ENCODE measurements at places on chromosomes 1 and 21. TPM values are rescaled to one million over a fixed set of nuclear protein-coding genes. Genes with fewer than 3 reads are reported as not detected.

DNA sequence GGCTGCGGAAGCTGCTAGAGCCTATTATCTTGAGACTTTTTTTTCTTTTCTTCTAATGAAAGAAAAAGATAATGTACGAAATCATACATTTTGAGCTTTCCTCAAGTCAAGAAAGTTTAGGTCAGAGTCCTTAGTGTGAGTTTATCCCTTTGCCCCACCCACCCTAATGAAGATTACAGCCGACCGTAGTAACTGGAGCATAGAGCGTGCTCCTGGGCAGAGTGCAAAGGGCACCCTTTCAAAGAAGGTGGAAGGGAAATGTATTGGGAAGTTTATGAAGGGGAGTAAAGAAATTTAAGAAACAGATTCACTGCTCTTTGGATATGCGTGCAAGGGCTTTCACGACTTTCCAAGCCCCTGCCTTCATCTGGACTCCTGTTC is 17.2 kb downstream of the GNG12 start:
- DNase-seq = no peak
- H3K36me3 ChIP-seq = peaks cover 11% of the 10 kb centered on the region
- H3K27me3 ChIP-seq = no peaks in the 10 kb centered on the region
- peak overlapping the region; percentile 94 for H3K27ac ChIP-seq

- peak; percentile 71 for DNase-seq
- no peak overlapping the region for H3K4me3 ChIP-seq
- H3K27me3 ChIP-seq = peaks cover 59% of the 10 kb centered on the region
- no peaks in the 10 kb centered on the region for H3K36me3 ChIP-seq
- peaks cover 6% of the 10 kb centered on the region for H3K4me1 ChIP-seq
These were observed 30.1 kb upstream of the PARP1 start for GRCh38 chr1:226438007-226438406.

- H3K27me3 ChIP-seq = no peaks in the 10 kb centered on the region
- H3K36me3 ChIP-seq = peaks cover 23% of the 10 kb centered on the region
- H3K27ac ChIP-seq = no peak overlapping the region
These were observed 5.6 kb downstream of the WRAP73 start for GRCh38 chr1:3644273-3644672.

DNA sequence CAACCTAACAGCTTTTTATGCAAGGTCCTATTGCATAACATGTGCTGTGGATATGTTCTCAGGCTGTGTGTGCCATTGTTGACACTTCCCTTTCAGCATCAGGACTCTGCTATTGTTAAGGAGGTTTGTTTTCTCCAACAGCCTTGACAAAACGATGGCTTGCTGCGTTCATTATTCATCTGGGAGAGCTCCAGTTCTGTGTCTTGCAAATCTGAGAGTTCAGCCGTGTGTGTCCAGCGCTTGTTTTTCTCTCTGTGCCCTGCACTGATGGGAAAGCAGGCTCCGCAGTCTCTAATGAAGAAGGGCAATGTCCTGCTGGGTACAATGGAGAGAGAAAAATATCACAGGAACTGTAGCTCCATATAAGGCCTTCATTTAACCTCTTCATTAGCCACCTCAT is 63.7 kb downstream of the CLDN17 start:
- H3K27me3 ChIP-seq = no peaks in the 10 kb centered on the region
- no peaks in the 10 kb centered on the region for H3K4me1 ChIP-seq
- H3K27ac ChIP-seq = no peak overlapping the region
- no peak for DNase-seq
- H3K36me3 ChIP-seq = no peaks in the 10 kb centered on the region

DNA sequence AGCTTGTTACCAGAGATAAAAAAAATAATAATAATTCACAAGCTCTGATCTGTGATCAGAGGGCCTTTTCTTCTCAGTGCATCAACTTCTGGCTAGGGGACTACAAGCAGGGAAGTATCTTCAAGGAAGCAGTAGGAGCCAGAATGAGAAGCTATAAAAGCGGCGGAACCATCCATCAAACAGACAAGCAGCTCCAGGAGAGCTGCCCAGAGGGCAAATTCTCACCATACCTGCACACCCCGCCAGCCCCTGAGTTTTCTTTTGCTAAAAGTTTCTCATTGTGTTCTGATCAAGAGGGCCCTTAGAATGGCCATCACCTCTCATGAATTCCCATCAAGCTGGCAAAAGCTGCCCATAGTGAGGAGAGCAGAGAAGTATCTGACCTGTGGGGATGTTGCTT is 99.4 kb downstream of the SMYD2 start:
- H3K4me1 ChIP-seq = peaks cover 11% of the 10 kb centered on the region
- no peak for DNase-seq
- H3K4me3 ChIP-seq = no peak overlapping the region
- H3K36me3 ChIP-seq = peaks cover 100% of the 10 kb centered on the region

GRCh38 chr1:1240822-1241587 is 5.5 kb downstream of the C1QTNF12 start:
- no peak overlapping the region for H3K4me3 ChIP-seq
- no peaks in the 10 kb centered on the region for H3K27me3 ChIP-seq
- DNase-seq = no peak
- no peak overlapping the region for H3K27ac ChIP-seq
- no peaks in the 10 kb centered on the region for H3K4me1 ChIP-seq

DNA sequence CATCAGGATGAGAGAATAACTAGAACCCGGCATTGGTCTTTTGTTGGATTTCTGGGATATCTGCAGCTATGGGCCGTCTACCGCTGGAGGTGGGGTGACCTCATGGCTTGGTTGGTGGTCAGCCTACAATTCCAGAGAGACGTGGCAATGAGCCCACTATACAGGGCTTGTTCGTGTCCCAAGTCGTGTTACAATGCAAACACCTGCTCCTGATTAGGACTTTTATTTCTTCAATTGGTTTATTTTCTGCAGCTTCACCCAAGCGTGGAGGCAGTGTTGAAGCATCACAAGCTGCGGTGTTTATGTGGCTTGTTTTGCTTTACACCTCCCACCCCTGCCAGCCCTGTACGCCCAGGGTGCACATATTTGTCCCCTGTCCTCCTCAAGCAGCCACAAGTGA is 211.7 kb upstream of the TMEM51 start:
- no peak for DNase-seq
- H3K27me3 ChIP-seq = no peaks in the 10 kb centered on the region
- H3K36me3 ChIP-seq = no peaks in the 10 kb centered on the region
- H3K4me1 ChIP-seq = no peaks in the 10 kb centered on the region
- no peak overlapping the region for H3K4me3 ChIP-seq
- no peak overlapping the region for H3K27ac ChIP-seq

- no peak overlapping the region for H3K4me3 ChIP-seq
- H3K27ac ChIP-seq = peak overlapping the region; percentile 7
- no peaks in the 10 kb centered on the region for H3K27me3 ChIP-seq
- DNase-seq = peak; percentile 83
These were observed 50.8 kb downstream of the PAX7 start for GRCh38 chr1:18681423-18681835.

GRCh38 chr21:25938658-25939395 is 204.1 kb downstream of the GABPA start:
- H3K4me3 ChIP-seq = no peak overlapping the region
- DNase-seq = peak; percentile 34
- H3K27ac ChIP-seq = no peak overlapping the region
- H3K4me1 ChIP-seq = peaks cover 8% of the 10 kb centered on the region
- peaks cover 20% of the 10 kb centered on the region for H3K36me3 ChIP-seq

DNA sequence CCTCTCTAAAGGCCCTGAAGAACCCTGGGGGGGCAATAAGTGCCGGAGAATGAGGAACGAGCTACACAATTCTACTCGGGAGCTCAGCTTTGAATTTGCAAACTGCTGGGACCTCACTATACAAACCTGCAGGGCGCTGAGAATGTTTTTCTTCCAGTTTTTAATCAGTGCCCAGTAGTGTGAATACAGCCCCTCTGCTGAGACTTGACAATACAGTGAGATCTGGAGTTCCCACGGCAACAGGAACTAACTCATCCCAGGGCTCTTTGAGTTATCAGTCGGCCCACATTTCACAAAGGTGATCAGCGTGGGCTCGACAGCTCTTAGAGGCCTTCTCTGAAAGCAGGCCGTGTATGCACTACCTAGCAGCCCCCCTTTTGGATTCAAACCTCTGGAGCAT is 41.7 kb downstream of the TMEM53 start:
- peak overlapping the region; percentile 79 for H3K4me3 ChIP-seq
- no peaks in the 10 kb centered on the region for H3K27me3 ChIP-seq
- no peak for DNase-seq
- peaks cover 20% of the 10 kb centered on the region for H3K4me1 ChIP-seq

- peaks cover 97% of the 10 kb centered on the region for H3K36me3 ChIP-seq
- H3K27me3 ChIP-seq = no peaks in the 10 kb centered on the region
- H3K4me1 ChIP-seq = no peaks in the 10 kb centered on the region
- no peak for DNase-seq
These were observed 19.5 kb downstream of the MCM3AP start for GRCh38 chr21:46265736-46266525.

GRCh38 chr1:45796381-45796780 is 7.0 kb upstream of the MAST2 start:
- H3K36me3 ChIP-seq = no peaks in the 10 kb centered on the region
- H3K27ac ChIP-seq = no peak overlapping the region
- no peak for DNase-seq
- no peak overlapping the region for H3K4me3 ChIP-seq

- H3K36me3 ChIP-seq = no peaks in the 10 kb centered on the region
- H3K4me3 ChIP-seq = no peak overlapping the region
- H3K4me1 ChIP-seq = no peaks in the 10 kb centered on the region
- no peak overlapping the region for H3K27ac ChIP-seq
- H3K27me3 ChIP-seq = no peaks in the 10 kb centered on the region
- peak; percentile 49 for DNase-seq
These were observed 13.2 kb upstream of the BCAR3 start for GRCh38 chr1:93694819-93695218.

- H3K4me3 ChIP-seq = no peak overlapping the region
- no peak overlapping the region for H3K27ac ChIP-seq
- H3K4me1 ChIP-seq = peaks cover 6% of the 10 kb centered on the region
- H3K27me3 ChIP-seq = no peaks in the 10 kb centered on the region
- H3K36me3 ChIP-seq = no peaks in the 10 kb centered on the region
- DNase-seq = no peak
These were observed 404.2 kb downstream of the PLPP3 start for GRCh38 chr1:56175211-56175610.

GRCh38 chr1:109207467-109208103 is 6.1 kb upstream of the SARS1 start:
- peak; percentile 50 for DNase-seq
- H3K27ac ChIP-seq = no peak overlapping the region
- H3K4me1 ChIP-seq = peaks cover 27% of the 10 kb centered on the region
- H3K36me3 ChIP-seq = peaks cover 7% of the 10 kb centered on the region
- H3K27me3 ChIP-seq = no peaks in the 10 kb centered on the region
- no peak overlapping the region for H3K4me3 ChIP-seq

DNA sequence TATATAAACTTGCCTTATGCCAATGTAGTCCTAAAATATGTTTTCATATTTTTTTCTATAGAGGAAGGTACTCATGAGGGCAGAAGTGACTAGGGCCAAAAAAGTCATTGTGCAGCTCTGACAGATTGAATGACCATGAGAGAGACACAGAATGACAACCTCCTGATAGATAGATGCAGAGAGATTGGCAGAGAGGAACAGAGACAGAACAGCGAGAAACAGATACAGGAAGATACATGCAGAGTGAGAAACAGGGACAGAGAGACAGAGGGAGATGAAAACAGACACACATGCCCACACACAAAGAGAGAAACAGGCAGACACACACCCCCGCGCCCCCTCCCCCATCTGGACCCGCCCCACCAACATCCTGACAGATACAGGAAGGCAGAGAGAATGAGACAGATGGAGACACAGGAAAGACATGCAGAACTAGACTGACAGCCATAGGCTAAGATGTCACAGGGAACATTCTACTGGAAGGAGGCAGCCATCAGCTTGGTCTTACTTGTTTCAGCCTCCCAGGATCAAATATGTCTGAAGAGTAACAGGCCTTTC is 211.1 kb downstream of the ST6GALNAC3 start:
- H3K27ac ChIP-seq = no peak overlapping the region
- no peaks in the 10 kb centered on the region for H3K36me3 ChIP-seq
- H3K27me3 ChIP-seq = no peaks in the 10 kb centered on the region

DNA sequence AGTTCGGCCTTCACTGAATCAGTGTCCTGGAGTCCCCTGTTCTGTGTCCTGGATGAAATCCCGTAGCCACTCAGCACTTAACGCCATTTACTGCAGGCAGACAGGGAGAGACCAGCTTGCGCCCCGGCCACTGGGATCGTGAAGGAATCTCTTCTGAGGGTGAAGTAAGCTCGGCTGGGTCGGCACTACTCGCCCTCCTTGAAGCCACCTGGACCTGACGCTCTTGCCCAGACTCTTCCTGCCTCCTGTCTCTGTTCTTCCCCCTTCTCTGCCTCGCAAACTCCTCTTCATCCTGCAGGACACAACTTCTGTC is 99.9 kb upstream of the ZBTB40 start:
- peaks cover 66% of the 10 kb centered on the region for H3K27me3 ChIP-seq
- no peak overlapping the region for H3K4me3 ChIP-seq
- H3K4me1 ChIP-seq = no peaks in the 10 kb centered on the region
- no peak for DNase-seq
- no peaks in the 10 kb centered on the region for H3K36me3 ChIP-seq

DNA sequence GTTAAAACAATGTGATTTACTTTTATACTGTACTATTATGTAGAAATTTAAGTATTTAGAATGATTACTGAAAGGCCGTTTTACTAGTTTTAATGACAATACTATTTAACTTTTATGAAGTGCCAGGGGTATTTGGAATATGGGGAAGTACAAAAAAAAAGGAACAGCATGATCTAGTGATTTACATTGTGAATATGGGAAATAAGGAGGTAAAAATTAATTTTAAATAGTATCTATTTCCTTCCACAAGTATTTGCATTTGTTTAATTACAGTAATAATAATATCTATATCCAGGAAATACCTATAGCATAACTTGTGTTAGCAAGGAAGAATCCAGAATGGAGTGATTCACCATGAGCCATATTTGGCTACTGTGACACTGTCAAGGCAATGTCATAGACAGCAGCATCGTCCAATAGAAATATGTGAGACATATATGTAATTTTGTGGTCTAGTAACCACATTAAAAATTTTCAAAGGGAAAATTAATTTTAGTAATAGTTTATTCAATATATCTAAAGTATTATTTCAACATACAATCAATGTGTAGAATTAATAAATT is 22.0 kb downstream of the CNST start:
- peak; percentile 80 for DNase-seq
- H3K27ac ChIP-seq = peak overlapping the region; percentile 82
- peak overlapping the region; percentile 28 for H3K4me3 ChIP-seq
- peaks cover 21% of the 10 kb centered on the region for H3K4me1 ChIP-seq
- H3K27me3 ChIP-seq = no peaks in the 10 kb centered on the region

The TNFRSF14 gene
- total RNA-seq = 4.2 TPM

The MDM4 gene
- 162 TPM for total RNA-seq

The RNF186 gene
- total RNA-seq = not detected

The ZSWIM5 gene
- 0.32 TPM for total RNA-seq

The HSD3B2 gene
- not detected for total RNA-seq

The KRTAP22-1 gene
- not detected for total RNA-seq

The TNFRSF18 gene
- total RNA-seq = not detected

The RPS6KA1 gene
- total RNA-seq = 50.9 TPM

The C1orf185 gene
- not detected for total RNA-seq

The ASTN1 gene
- total RNA-seq = not detected
